ENCODE measurements at places on chromosomes 12 and 14.
A peak's percentile ranks its signal among the peaks of the same experiment; 100 is the strongest.

DNA sequence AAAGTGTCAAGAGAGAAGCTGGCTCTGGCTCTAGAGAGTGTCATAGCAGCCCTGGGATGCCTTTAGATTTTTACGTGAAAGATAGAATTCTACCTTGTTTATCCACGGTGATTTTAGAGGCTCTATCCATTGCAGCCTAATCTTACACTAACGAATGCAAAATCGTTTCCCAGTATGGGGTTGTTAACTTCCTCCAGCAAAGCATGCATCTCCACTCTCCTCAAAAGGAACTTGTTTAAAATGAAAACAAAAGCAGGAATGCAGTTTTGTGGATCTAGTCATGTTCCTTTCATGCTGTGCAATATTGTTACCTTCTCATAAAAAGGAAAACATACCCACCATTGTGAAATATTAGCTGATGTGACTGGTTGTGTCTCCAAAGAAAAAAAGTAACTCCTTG is 88.4 kb downstream of the ANO2 start:
- no peak for DNase-seq

- DNase-seq = no peak
These were observed 369.6 kb downstream of the ATP23 start for GRCh38 chr12:58310809-58311622.

- DNase-seq = no peak
These were observed 224.3 kb downstream of the GXYLT1 start for GRCh38 chr12:41920355-41920754.

- no peak for DNase-seq
These were observed 4.3 kb downstream of the SLC2A14 start for GRCh38 chr12:7868391-7868790.

DNA sequence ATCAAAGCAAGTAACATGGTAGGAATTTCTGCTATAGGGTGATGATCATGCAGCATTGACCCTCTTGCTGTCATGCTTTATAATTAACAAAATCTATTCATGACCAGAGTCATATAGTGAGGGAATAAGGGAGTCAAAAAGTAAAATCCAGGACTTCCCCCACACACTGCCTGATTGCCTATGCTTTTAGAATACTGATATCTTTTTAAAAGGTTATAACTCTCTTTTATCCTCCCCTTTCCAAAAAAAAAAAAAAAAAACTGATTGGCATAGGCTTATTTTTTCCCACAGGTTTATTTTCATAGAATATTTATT is 51.4 kb downstream of the ZFP36L1 start:
- DNase-seq = no peak

GRCh38 chr14:105300542-105301102 is at the start of gene BRF1:
BRF1 (minus strand) TSS chr14:105301001; CDS start chr14:105300629, 372 bp downstream.
- DNase-seq = peak; percentile 95

GRCh38 chr14:88568196-88568595 is 5.4 kb downstream of the ZC3H14 start:
- DNase-seq = no peak

- DNase-seq = no peak
These were observed 12.9 kb upstream of the GTF2A1 start for GRCh38 chr14:81233615-81234014.

GRCh38 chr14:42965512-42965911 is 1358.8 kb downstream of the LRFN5 start:
- no peak for DNase-seq

GRCh38 chr14:67166450-67166853 is 22.8 kb upstream of the GARIN2 start:
- no peak for DNase-seq

DNA sequence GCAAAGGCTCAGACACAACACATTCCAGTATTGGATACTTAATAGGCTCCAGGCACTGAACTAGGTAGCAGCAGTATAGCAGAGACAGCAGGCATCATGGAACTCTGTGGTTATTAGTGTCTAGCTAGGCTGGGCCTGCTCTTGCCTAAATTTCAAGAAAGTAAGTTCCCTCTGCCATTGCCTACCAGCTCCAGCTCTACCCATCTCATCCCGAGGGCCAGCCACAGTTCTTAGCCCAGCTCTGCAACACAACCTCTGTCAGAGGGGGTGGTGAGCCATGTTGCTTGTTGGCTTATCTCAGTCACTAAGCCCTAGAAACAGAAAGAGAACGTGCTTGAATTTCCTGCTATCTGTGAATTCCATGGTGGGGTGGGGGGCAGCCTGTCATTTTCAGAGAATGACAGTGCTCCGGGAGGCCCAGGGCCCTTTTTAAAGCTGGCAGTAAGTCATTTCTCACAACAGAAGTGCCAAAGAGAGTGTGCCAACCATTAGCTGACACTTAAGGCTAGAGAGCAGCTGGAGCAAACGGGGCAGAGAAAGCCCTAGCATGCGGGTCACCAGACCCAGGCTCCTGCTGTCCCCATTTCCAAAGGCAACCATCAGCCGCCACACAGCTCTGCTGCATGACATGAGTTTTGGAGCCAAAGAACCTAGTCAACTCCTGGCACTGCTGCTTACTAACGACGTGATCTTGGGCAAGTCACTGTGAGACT is 105.9 kb downstream of the PRMT8 start:
- DNase-seq = no peak

DNA sequence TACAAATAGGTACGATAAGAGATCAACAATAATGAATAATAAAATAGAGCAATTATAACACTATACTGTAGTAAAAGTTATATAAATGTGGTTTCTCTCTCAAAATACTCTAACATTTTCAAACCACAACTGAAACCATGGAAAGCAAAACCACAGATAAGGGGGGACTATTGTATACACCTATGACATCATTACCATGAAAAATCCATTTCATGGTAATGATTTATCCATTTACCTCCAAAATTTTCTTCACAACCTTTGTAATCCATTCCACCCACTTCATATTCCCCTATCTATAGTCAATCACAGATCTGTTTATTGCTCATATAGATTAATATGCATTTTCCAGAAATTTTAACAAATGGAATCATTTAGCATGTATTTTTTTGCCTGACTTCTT is 163.9 kb upstream of the G2E3 start:
- no peak for DNase-seq

GRCh38 chr14:45251912-45252311 is 1.1 kb downstream of the MIS18BP1 start:
- peak; percentile 32 for DNase-seq

- no peak for DNase-seq
These were observed 143.8 kb upstream of the RTL1 start for GRCh38 chr14:101047326-101047725.

- no peak for DNase-seq
These were observed 89.5 kb downstream of the ALX1 start for GRCh38 chr12:85369365-85370154.

GRCh38 chr14:38311655-38312054 is 55.8 kb upstream of the CLEC14A start:
- DNase-seq = no peak

- no peak for DNase-seq
These were observed at the start of gene PPFIA2 for GRCh38 chr12:81759190-81760051. PPFIA2 (minus strand) TSS chr12:81759350.

GRCh38 chr14:34465069-34465859 is 3.2 kb upstream of the SPTSSA start:
- no peak for DNase-seq

DNA sequence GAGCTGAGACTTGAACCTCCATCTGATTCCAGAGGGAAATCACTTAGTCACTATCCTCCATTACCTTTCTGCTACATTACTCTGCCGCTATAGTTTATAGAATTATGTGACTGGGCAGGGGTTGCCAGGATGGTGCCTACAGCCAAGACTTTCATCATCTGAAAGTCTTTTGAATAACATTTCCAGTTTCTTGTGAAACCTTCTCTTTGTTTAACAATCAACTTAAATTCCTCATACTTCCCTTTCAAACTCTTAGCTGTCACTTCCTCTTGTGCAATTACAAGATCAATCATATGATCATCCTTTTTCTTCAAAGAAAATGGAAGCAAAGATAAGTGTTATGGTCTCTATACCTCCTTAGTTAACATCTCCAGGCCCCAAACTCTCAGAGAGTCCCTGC is 25.4 kb upstream of the PELI2 start:
- DNase-seq = no peak

DNA sequence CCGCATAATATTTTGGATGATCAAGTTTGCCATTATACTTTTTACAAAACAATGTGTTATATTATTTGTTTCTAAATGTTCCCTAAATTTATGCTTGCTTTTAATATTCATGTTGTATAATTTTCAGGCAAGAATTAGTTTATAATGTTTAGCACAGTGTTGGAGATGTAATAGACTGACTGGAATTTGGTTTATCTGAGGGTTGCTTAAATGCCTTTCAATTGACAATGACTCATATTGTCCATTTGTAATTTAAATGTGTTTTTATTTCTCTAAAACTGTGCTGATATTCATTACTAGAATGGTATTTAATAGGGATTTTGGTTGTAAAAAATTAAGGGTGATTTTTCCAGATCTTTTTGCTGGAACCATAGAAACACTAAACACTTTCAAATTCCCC is 788.4 kb downstream of the SLC6A15 start:
- DNase-seq = no peak

- DNase-seq = no peak
These were observed 13.4 kb downstream of the LPCAT3 start for GRCh38 chr12:7004840-7005239.

- DNase-seq = no peak
These were observed 210.9 kb upstream of the PRKD1 start for GRCh38 chr14:30138567-30138966.

DNA sequence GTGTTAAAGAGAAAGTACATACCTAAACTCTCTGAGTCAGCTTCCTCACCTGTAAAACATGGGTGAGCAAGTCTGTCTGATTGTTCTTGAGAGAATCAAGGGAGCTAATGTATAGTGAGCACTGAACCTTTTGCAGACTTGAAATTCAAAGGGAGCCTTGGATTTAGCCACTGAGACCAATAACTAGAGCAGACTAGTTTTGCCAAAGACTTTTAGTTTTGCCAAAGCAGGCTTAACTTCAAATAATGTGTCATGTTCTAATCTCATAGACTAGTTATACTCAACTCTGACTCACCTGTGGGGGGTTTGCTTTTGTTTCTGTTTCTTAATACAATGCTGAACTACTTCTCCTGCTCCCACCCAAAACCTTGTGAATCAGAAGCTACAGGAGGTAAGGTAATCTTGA is 123.7 kb downstream of the SLC25A21 start:
- DNase-seq = no peak

- DNase-seq = no peak
These were observed 115.1 kb downstream of the TSHR start for GRCh38 chr14:81070511-81070910.

- DNase-seq = no peak
These were observed 23.7 kb upstream of the TDRD9 start for GRCh38 chr14:103904493-103905107.

DNA sequence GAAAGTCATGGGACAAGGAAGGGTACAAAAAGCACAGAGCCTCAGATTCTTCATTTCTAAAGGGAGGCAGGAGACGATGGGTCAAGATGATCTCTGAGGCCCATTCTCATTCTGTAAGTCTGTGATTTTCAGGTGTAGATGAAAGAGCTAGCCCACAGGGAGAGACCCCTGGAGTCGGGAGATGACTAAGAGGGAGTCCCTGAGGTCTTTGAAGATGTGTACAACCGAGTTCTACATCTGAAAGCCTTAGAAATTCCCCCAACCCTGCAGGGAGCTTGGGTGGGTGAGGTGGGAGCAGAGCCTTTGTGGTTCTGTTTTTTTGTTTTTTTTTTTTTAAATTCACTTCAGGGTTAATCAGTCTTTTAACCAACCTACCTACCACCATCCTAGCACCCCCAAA is 3.1 kb downstream of the WNT10B start:
- no peak for DNase-seq

All from GM19239 (cell line).